ENCODE measurements at places on chromosomes 2 and 18.

DNA sequence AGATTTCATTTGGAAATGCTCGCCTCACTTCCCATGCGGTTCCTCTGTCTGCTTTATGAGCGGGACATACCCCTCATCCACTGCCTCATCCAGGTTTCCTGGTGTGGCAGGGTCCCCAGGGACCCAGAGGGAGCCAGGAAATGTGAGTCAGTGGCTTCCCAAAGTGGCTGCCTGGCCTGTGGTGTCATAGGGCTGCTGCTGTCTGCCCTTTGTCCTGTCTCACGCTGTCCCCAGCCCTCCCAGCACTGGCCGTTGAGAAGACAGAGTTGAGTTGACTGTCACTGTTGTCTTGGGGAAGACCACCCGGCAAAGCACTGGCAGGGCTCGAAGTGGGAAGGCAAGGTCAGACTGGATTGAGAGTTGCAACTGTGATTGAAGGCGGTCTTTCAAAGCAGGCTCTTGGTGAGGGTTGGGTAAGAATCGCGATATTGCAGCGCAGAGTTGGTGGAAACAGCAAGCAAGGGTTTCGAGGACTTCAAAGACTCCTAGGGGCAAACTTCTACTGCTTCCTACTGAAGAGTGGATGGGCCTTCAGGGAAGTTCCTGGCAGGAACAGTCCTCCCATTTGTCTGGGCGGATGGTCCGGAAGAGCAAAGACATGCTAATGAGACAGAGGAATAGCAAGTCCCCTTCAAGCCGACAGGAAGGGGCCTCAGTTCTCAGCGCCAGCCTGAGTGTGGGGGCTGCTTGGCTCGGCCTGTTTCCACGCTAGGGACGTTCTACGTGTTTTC is 33.9 kb downstream of the RAB31 start:
- no peak for DNase-seq

- DNase-seq = no peak
Measured at GRCh38 chr2:36596397-36596796, 1.6 kb downstream of the FEZ2 start.

DNA sequence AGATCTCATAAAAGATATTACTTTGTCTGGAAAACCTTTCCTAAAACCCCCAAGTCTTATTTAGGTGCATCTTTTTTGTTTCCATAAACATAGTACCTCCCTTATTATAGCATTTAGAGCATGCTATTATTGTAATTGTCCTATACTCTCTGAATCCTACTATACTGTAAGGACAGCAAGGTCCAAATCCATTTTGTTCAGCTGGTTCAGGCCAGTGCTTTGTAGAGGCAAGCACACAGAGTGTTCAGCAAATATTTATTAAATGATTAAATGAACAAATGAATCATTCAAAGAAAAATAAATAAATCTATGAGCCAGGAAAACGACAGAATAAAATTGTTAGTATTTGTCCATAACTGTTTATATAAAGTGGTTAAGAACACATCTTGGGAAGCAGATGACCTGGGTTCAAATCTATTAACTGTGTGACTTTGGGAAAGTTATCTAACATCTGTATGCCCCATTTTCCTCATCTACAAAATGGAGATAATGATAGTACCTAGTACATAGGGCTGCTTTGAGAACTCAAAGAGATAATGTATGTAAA is 86.0 kb downstream of the COL3A1 start:
- DNase-seq = no peak

DNA sequence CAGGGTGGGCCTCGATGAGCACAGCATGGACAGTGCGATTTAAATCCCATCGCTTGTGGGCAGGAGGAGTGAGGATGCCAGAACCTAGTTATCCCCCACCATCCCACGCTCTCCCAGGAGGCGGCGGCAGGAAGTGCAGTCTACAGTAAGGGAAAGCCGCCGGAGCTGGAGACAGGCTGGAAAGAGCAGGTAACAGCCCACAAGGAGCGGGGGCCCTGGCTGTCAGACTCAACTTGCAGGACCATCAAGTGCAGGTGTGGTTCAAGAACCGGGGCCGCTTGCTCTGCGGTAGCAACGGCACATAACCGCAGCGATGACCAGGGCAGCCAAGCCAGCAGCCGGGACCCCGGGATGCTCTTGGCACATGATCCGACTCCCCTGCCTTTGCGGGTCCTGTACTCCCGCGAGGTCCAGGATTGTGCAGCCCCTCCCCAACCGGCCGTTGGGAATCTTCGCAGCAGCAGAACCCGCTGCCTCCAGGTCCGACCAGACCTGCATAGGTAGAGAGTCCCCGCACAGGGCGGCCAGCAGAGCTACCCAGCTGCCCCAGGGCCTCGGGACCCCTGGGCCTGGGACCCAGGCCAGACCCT is 82.1 kb downstream of the BIN1 start:
- no peak for DNase-seq

- no peak for DNase-seq
Measured at GRCh38 chr2:8247905-8248622, 433.8 kb upstream of the ID2 start.

- DNase-seq = no peak
Measured at GRCh38 chr2:154591294-154591820, 107.1 kb upstream of the KCNJ3 start.

DNA sequence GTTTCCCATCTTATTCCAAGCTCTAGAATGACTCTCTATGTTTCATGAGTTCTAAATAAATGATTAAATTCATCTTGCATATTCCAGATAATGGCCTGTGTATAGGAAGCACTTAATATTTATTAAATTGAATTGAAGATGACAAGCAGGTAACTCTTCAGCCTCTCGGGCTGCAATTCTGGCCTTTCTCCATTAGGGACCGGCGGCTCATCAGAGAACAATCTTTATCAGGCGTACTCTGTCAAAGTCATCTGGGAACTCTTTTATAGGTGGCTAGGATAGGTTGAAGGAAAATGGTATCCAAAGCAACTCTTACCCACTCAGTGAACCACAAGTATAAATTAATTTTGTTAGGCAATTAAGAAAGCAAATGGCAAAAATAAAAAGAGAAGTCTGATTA is 308.5 kb downstream of the NOL4 start:
- no peak for DNase-seq

Measured in large intestine (tissue), 12 donors.